ENCODE measurements at places on chromosomes 7 and 10.

- no peaks in the 10 kb centered on the region for H3K4me1 ChIP-seq
- H3K36me3 ChIP-seq: no peaks in the 10 kb centered on the region
- DNase-seq: peak; percentile 38
- no peak overlapping the region for H3K4me3 ChIP-seq
- H3K27me3 ChIP-seq: no peaks in the 10 kb centered on the region
- no peak overlapping the region for H3K27ac ChIP-seq
These were observed 62.1 kb downstream of the SDHAF3 start for GRCh38 chr7:97179454-97180104.

DNA sequence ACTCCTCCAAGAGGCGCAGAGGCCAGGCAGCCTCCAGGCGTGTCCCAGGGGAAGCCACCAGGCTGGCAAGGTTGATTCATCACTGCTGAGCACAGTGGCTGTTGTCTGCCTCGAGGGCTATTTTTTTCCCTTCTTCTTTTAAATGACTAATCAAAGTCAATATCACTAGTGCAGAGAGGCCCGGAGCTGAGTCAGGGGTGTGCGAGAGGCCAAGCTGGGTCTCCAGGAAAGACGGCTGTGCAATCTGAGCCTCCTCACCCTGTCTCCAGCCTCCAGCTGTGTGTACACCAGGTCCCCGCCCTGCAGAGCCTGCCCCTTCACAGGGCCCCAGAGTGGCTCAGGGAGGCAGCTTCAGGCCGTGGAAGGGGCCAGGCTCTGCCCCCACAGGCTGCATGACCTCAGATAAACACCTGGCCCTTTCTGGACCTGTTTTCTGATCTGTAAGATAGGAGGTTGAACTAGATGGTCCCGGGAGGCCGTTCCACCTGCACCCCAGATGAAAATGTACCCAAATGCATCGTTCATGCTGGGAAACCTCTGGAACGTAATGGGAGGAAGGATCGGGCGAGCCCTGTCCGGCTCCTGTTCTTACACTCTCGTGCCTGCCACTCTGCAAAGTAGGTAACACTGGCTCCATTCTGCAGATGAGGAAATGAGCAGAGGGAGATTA lies 3.7 kb downstream of the STX1A start:
- H3K4me3 ChIP-seq: no peak overlapping the region
- no peaks in the 10 kb centered on the region for H3K36me3 ChIP-seq
- H3K27ac ChIP-seq: no peak overlapping the region
- H3K27me3 ChIP-seq: no peaks in the 10 kb centered on the region
- DNase-seq: no peak

- H3K36me3 ChIP-seq: no peaks in the 10 kb centered on the region
- H3K27ac ChIP-seq: no peak overlapping the region
- no peak for DNase-seq
- no peak overlapping the region for H3K4me3 ChIP-seq
- no peaks in the 10 kb centered on the region for H3K27me3 ChIP-seq
These were observed 45.2 kb upstream of the SPOCK2 start for GRCh38 chr10:72133517-72133916.

DNA sequence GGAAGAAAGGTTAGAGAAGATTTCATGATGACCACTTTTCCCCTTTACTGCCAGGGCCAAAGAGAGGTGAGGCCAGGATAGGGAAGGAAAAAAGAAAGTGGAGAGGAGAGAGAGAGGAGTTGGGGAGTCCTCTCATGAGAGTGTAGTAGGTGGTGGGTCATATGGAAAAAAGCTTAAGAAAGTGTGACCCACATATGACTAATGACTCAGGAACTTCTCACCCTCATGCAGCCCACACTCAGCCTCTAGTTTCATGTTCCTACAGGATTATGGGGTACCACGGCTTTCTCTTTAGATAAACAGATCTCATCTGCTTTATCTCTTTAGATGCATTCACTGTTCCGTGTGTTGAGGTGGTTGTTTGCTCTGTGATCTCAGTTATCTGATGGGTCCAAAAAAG lies 462.5 kb upstream of the IGFBP3 start:
- no peaks in the 10 kb centered on the region for H3K36me3 ChIP-seq
- H3K4me1 ChIP-seq: no peaks in the 10 kb centered on the region
- no peak overlapping the region for H3K4me3 ChIP-seq

DNA sequence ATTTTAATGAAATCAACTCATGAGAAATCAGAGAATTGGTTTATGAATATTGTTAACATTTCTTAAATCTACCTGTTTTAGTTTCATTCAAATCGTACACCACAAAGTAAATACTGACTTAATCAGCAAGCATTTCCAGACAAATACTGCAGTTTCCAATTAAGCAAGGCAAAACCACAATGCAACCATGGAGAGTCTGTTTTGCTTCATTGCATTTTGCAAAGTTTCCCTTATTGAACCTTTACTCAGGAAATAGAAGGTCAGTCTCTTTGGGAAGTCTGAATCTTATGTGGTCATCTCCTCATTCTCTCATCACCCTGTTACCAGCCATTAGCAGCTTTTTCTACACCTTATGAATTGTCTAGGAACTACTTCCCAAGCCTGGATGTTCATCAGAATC lies 400.5 kb downstream of the IPMK start:
- H3K4me3 ChIP-seq: no peak overlapping the region
- H3K27me3 ChIP-seq: no peaks in the 10 kb centered on the region
- no peaks in the 10 kb centered on the region for H3K4me1 ChIP-seq
- no peak overlapping the region for H3K27ac ChIP-seq

DNA sequence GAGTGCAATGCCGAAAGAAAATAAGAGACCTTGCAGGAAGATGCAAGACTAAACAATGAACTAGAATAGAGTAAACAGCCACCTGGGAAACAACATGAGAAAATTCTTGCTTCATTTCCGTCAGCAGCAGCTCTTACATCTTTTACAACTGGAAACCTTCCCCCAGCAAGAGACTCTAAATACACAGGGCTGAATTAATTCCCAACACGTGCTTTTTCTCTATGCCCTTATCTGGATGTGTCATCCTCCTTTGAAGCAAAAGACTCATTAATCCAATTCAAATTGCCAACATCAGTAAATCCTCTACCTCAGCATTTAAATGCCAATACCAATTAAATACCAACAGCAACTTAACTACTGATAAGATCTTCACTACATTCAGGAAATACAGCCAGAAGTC lies 99.0 kb upstream of the PDE1C start:
- H3K4me1 ChIP-seq: no peaks in the 10 kb centered on the region
- no peak overlapping the region for H3K27ac ChIP-seq
- DNase-seq: no peak
- H3K4me3 ChIP-seq: no peak overlapping the region

DNA sequence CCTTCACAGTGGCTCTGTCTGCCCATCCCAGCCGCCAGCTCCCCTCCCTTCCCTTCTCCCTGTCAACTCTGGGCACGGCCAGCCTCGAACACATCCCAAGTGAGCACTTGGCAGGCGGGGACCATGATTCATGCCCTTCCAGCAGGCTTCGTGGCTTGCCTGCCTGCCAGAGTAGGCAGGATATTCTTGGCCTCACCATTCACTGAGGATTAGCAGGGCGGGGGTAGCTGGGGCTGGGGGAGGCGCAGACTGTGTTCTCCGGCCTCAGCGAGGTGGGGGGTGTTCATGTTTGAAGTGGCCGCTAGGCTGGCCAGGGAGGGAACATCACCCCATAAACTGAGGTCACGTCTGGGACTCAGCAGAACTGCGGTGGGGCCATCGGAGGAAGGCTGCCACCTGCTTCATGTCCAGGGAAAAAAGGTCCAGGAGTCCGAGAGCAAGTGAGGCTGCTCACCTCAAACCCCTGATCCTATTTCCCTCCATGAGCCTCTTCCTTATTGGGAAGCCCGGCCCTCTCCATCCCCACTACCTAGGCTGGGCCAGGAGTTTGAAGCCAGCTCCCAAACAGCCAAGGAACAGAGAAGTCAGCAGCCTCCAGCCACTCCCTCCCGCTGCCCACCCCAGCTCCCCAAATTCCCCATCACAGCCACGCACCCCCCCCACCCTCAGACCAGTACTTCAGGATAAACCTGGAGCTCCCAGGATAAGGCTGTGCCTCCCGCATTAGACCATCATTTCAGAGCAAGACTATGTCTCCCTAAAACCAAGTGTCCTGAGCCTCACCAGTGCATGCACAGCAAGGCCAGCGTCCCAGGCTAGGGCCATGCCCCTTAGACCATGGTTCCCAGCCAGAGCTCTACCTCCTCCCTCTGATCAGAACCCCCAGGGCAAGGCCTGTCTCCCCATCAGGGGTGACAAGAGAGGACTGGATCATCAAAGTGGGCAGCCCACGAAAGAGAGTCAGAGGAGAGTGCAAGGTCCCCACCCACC lies 42.8 kb upstream of the RABGEF1 start:
- H3K27me3 ChIP-seq: no peaks in the 10 kb centered on the region
- no peaks in the 10 kb centered on the region for H3K4me1 ChIP-seq
- no peak overlapping the region for H3K27ac ChIP-seq
- no peak overlapping the region for H3K4me3 ChIP-seq

- H3K36me3 ChIP-seq: no peaks in the 10 kb centered on the region
- H3K27ac ChIP-seq: no peak overlapping the region
- DNase-seq: no peak
- peaks cover 21% of the 10 kb centered on the region for H3K4me1 ChIP-seq
These were observed 50.7 kb downstream of the SYPL1 start for GRCh38 chr7:106061301-106061979.

DNA sequence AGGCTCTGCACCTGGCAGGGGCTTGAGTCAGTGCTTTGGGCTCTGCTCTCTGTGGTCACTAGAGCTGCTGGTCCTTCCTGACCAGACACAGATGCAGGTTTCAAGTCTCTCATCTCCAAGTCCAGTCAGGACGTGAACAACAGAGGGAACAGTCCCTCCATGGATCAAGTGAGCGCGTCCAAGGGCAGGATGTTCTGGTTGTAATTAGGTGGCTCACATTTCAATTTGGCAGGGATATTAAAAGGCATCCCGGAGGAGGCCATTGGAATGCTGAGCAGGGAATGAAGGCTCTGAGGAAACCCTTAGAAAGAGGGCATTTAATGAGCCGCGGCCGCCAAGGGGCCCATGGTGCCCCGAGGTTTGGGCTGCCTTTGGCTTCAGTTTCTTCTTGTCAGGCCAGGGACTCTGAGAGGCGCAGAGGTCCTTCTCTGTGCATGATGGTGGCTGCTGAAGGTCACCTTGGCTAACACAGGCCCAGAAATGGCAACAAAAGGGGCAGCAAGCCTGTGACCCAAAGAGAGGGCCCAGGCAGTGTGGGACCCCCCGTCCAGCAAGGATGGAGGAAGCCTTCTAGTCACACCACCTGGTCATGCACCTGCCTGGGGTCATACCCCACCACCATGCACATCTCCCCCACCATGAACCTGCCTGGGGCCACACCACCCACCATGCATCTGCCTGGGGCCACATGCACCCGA lies 30.7 kb upstream of the INPP5A start:
- DNase-seq: peak; percentile 83
- no peaks in the 10 kb centered on the region for H3K27me3 ChIP-seq
- no peak overlapping the region for H3K4me3 ChIP-seq
- H3K4me1 ChIP-seq: peaks cover 4% of the 10 kb centered on the region
- H3K27ac ChIP-seq: peak overlapping the region; percentile 4

- DNase-seq: no peak
- H3K4me1 ChIP-seq: peaks cover 14% of the 10 kb centered on the region
- H3K27me3 ChIP-seq: no peaks in the 10 kb centered on the region
These were observed 7.0 kb upstream of the SPAG6 start for GRCh38 chr10:22338185-22338900.

DNA sequence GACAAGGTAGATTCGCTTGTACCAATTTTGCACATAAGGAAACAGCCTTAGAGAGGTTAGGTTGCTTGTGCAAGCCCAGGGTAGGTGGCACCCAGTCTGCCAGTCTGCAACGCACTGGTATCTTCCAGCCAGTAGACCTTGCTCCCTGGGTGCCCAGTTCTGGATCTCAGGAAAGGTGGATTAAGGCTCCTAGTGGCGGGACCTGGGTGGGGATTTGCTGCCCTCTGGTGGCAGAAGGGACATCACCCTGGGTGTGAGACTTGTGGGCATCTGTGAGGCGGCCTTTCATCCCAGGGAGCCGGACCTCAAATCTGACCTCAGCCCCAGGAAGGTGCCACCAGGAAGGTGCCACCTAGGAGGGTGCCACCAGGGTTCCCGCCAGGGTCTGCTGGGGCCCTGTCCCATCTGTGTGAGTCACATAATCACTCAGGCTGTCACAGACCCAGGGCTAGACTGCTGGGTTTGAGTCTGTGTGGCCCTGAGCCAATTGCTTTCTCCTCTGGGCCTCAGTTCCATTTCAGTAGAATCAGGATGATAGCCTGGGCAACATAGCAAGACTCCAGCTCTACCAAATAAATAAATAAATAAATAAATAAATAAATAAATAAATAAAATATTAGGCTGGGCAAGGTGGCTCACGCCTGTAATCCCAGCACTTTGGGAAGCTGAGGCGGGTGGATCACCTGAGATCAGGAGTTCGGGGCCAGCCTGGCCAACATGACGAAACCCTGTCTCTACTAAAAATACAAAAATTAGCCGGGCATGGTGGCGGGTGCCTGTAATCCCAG lies 5.3 kb upstream of the PRKRIP1 start:
- no peaks in the 10 kb centered on the region for H3K27me3 ChIP-seq
- H3K36me3 ChIP-seq: no peaks in the 10 kb centered on the region
- H3K4me3 ChIP-seq: no peak overlapping the region
- DNase-seq: peak; percentile 81

GRCh38 chr10:93818086-93818485 lies 60.4 kb downstream of the LGI1 start:
- no peaks in the 10 kb centered on the region for H3K36me3 ChIP-seq
- H3K4me3 ChIP-seq: no peak overlapping the region
- peaks cover 7% of the 10 kb centered on the region for H3K4me1 ChIP-seq
- H3K27ac ChIP-seq: no peak overlapping the region
- H3K27me3 ChIP-seq: no peaks in the 10 kb centered on the region

GRCh38 chr10:24882047-24882698 lies 70.2 kb downstream of the PRTFDC1 start:
- H3K27me3 ChIP-seq: no peaks in the 10 kb centered on the region
- no peak for DNase-seq
- no peak overlapping the region for H3K27ac ChIP-seq

DNA sequence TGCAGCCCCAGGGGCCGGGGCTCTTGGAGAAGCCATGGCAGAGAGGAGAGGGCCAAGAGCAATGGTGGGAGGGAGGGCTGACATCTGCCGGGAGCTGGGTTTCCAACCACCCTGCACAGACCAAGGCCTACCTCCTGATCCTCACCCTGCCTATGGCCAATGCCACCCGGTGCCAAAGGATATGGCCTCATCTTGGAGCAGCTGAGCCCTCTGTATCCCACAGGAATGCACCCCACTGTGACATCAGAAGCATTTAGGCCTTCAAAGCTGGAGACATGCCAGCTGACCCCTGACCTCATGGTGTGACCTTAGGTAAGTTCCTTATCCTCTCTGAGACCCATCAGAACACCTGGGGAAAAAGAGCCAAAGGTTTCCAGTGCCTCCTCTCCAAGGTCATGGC lies 113.6 kb upstream of the ZMIZ1 start:
- H3K4me3 ChIP-seq: no peak overlapping the region
- H3K4me1 ChIP-seq: peaks cover 4% of the 10 kb centered on the region
- H3K27ac ChIP-seq: no peak overlapping the region
- no peaks in the 10 kb centered on the region for H3K36me3 ChIP-seq
- no peak for DNase-seq

GRCh38 chr7:70681469-70682350 lies 450.2 kb upstream of the GALNT17 start:
- H3K4me1 ChIP-seq: no peaks in the 10 kb centered on the region
- no peaks in the 10 kb centered on the region for H3K27me3 ChIP-seq
- no peak overlapping the region for H3K27ac ChIP-seq
- no peak for DNase-seq
